ENCODE measurements at places on chromosomes 12 and 14.
A peak's percentile ranks its signal among the peaks of the same experiment; 100 is the strongest.

DNA sequence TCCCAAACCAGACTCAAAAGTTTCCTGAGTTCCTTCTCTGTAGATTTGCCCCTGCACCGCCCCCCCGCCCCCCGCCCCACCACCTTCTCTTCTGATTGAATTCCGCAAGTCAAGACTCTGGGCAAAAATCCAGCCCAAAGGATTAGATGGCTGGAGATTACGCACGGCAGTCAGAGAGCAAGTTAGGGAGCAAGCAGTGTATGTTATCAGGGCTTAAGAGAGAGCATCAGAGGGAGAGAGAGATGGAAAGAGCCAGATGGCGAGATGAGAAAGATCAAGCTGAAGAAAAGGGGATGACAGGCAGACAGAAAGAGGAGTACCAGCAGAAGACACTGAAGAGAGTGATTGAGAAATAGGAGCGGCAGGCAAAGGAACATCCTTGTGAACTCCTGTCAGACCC is 13.9 kb upstream of the ANKRD33 start:
- no peak for DNase-seq

DNA sequence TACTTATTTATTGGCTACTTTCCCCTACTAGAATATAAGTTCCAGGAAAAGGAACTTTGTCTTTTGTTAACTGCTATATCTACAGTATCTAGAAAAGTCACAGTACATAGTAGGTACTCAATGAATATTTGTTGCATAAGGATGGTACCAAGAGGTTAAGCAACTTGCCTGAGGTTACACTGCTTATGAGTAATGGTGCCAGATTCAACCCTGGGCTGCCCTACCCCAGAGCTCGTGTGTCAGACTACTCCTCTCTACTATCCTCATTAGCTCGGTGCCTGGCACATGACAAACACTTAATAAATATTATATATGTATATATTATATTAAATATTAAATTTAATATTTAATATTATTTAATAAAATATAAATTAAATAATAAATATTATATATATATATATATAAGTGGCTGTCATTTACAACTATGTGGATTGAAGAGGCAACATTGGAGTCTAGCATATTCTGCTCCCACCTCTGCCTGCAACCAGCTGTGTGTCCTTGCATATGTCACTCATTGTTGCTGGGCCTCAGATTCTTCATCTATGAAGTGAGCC is 25.4 kb downstream of the UTP20 start:
- no peak for DNase-seq

DNA sequence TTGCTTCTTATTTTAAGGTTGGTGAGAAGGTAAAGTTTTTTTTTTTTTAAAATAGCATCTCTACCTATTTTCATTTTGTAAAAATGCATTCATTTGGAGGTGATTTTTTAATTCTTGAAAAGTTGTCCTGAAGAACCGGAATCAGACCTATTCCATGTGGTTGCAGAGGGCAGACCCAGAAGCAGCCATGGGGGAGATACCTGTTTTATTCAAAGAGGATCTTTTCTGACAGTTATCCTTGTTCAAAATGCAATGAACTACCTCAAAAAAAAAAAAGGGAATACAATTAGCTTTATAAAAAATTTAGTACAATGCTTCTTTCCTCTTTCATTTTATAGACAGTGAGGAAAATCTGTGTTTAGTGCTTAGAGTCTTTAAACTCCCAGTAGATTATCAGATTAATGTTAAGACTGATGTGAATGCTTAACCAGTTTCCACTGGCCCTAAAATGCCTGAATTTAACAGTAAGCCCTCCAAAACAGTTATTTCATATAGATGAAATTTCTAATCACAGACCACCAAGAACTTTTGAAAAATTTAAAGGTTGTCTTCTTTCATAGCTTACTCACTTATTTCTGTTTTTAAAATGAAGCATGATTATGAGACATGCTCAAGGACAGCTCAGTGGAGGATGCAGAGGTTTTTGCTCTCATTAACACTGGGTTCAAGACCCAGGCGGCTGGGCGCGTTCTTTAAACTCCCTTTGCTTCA is 8.6 kb upstream of the NEMF start:
- DNase-seq: no peak

DNA sequence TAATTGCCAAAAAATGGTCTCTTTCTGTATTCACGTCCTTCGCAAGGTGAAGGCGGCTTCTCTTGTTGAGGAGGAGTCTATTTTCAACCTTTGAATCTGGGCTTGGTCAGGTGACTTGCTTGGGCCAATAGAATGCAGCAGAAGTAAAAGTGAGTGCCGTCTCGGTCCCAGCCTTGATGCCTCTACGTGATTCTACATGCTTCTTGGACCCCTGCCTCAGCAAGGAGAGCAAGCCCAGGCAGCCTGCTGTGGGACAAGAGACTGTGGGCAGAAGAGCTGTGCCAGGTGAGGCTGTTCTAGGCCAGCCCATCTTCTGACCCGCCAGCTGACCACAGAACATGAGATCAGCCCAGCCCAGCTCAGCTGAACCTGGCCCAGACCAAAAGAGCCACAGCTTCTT is 39.1 kb upstream of the CCDC63 start:
- no peak for DNase-seq

DNA sequence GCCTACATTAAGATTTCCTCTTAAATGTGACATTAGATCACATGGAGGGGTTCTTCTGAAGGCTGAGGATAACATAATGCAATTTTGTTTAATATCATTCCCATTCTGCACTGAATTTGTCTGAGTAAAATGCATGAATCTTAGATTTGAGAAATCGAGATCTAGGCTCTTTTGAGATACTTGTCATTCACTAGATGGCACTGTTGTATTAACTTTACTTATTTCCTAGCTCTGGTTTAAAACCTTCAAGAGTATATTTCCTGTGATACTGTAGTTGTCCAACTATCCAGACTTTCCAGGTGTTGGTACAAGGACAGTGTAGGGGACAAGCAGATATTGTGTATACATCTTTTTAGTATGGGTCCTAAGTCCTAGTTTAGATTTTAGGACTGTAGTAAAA is 91.7 kb upstream of the SEL1L start:
- no peak for DNase-seq

DNA sequence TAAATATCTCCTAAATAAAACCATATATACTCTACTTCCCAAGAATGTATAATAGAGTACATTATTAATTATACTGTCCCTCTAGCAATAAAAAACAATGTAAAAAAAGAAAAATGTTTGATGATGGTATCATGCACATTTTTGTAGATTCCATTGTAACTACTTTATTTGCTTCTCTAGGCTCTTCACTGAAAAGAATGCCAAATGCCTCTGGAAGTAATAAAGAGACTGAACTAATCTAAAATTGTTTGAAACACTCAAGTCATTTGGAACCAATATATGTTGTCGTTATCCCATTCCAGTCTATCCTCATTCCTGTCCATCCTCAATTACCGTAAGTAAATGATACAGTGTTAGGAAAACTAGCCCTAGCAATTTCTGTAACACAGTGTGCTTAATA is 233.6 kb downstream of the C12orf50 start:
- no peak for DNase-seq

DNA sequence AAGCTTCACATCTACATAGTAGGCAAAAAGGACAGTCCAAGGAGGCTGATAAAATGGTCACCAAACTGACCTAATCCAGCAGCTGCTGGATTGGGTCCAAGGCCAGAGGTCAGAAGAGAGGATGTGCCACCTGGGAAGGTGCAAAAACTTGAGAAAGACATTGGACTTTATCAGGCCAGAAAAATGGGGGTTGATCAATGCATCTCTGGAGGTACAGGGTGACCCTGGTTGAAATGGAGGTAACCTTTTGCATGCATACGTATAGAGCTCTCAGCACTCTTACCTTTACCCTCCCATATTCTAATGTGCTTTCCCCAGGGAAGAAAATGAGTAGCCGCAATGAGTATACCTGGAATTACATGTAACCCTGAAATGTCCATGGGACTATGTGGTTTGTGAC is 16.0 kb downstream of the BTG1 start:
- no peak for DNase-seq

- DNase-seq: no peak
Observed at GRCh38 chr14:22520796-22521195, 68.2 kb downstream of the DAD1 start.

DNA sequence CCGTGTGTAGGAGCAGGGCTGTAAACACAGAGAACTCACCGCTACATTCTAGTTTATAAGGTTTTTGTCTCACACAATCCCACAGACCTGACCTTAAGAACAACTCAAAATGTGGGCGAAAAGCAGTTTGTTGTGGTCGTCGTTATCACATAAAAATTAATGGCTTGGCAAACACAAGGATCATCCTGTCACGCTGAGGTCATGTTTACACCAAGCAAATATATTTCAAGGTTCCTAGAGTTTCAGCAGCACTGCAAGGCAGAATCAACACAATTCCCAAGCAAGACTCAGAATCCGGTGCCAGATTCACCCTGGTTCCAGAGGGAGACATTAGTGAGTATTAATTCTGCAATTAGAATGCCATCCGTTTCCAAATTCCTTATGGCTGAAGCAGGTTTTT is 30.1 kb upstream of the MAP1LC3B2 start:
- no peak for DNase-seq

DNA sequence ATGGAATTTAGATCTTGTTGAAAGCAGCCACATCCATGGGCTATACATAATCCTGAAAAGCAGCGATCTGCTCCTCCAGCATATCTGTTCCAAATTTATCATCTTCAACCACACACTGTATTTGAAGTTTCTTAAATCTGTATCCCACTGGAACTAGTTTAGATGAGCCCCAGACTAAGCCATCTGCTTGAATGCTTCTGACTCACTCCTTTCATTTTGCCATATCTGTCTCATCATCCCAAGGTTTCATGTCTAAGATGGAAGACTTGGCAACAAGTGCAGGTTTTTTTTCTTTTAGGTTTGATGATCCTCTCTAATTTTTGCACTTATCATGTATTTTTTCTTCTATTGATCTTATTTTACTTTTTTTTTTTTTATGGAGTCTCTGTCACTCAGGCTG is 54.4 kb upstream of the TMEM263 start:
- DNase-seq: no peak

DNA sequence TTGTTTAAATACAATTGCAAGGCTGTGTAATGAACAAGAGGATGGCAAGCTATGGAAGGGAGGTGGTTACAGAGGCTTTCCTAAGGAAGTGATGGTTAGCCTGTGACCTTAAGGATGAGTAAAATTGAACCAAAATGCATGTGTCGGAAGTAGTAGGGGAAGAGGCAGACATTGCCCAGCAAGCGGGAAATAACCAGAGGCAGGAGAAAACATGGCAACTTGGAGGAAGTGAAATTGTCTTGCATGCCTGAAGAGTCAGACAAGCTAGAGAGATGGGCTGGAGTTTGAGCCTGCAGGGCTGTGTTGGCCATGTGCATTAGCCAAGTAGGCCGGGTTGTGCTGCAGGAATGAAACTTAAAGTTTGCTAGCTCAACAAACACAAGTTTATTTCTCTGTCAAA is 96.2 kb downstream of the BTG1 start:
- DNase-seq: no peak

GRCh38 chr12:32501835-32502333 is 102.5 kb downstream of the FGD4 start:
- DNase-seq: no peak

DNA sequence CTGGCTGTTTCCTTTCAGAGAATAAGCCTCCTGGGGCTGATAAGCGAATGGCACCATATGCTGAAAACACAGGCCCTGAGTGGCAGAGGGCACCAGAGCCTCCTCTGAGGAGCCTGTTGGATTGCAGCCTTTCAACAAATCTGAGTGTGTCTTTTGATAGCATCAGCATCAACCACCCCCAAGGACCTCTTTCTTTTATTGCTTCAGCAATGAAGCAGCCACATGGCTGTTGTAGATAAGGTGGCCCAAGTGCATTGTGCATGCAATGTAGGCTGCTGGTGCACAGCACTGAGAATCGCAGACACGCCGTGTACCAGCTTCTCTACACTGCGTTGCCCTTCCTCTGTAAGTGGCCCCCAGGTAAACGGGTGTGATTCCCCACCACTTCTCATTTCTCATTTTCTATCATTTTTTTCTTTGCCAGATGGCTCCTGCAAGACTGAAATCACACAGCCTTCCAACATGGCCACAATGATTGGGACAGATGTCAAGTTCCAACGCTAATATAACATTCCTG is 191.7 kb downstream of the DAD1 start:
- DNase-seq: no peak

DNA sequence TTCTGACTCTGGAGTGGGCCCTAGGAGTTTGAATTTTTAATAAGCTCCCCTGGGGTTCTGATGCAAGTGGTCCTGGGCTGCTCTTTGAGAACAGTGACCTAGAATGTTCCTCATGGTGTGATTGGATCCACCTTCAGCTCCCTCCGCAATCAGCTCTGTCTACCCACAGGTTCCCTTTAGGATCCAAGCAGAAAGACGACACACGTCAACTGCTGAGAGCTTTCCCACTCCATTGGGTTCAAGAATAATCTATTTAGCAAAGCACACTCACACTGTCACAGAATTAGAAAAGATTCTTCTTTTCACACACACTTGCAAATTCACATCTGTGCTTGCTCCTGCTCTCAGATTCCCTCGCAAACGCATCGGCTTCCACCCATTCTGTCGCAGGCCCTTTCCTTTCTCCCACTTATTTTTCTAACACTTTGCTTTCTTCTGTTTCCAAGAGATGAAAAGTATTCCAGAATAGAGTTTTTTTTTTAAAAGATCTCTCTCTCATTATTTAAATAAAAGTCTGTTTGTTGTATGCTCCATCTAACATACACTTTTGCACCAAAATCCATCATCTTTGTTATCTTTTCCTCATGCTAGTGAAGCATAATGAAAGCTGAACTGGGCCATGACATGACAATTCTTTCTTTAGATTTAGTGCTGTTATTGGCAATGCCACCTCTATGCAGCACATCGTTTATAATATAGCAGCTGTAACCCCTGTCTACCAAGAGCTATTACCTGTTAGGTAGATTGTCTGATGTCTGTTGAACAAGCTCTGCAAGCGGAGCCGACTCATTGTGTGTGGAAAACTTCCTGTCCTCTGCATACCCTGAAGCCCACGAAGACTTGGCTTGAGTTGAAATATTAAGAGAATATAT is 73.1 kb downstream of the CACNA1C start:
- no peak for DNase-seq

- no peak for DNase-seq
Observed at GRCh38 chr12:80053051-80053790, 46.1 kb upstream of the OTOGL start.

DNA sequence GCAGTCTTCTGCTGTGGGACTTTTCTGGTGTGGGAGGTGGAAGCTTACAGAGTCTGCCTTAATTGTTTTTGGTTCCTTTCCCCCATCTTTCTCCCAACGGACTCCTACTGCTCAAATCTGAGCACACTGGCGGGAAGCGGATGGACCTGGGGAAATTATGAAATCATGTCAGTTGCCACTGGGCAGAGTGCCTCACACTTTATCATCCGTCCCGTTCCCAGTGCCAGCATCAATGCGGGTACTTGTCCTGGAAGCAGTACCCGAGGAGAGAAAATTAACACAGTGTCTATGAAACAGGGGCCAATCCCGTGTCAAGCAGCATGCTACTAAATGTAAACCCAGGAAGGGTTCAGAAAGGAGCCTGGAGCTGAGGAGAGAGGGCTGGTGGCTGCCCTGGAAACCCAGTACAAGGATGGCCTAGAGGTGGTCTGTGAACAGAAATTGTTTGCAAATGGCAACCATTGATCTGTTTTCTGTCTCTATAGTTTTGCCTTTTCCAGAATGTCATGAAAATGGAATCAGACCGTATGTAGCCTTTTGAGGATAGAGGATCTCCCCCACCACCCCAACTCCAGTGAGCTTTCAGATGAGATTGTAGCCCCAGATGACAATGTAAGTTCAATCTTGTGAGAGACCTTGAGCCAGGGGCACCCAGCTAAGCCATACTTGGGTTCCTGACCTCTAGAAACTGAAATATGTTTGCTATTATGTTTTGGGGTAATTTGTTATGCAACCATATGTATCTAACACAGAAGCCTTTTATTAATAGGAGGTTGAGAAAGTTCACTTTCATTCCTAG is 908 bp upstream of the CDKL1 start:
- DNase-seq: no peak

GRCh38 chr14:72476657-72477499 is 417.0 kb downstream of the DPF3 start:
- peak; percentile 38 for DNase-seq

Measured in stimulated activated CD4-positive, alpha-beta T cell treated with anti-CD3 and anti-CD28 coated beads, Interleukin-2, amount 100 ng/mL, for 48 hours (primary cell).